Thyroid gland (tissue), 4 donors: ENCODE measurements at places on chromosomes 16 and 17. TPM values are rescaled to one million over a fixed set of nuclear protein-coding genes. Genes with fewer than 3 reads are reported as not detected.
A peak's percentile ranks its signal among the peaks of the same experiment; 100 is the strongest.

Gene AATK
- total RNA-seq: 4.1 TPM

Gene CCL1
- not detected for total RNA-seq

GRCh38 chr16:715477-716199 is 720 bp downstream of the METRN start:
- H3K27me3 ChIP-seq: no peaks in the 10 kb centered on the region
- H3K4me3 ChIP-seq: peak overlapping the region; percentile 57
- H3K36me3 ChIP-seq: no peaks in the 10 kb centered on the region
- no peak for DNase-seq
- no peak overlapping the region for H3K27ac ChIP-seq

Gene ENPP7
- total RNA-seq: not detected

DNA sequence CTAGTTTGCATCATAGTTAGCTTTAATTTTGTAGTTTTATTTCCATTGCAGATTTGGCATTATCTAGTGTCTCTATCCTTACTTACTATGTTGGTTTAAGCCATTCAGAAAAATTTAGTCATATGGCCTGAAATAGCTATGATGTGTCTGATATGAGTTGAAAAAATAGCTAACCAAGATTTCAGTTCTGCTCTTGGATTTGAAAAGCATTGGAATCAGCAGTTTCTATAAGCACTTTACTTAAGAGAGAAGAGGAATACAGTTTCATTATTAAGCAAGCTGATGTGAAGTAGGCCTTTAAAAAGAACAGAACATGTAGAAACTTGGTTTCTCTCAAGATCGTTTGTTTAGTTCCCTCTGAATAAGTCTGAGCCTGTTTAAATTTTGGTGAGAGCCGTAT is 25.9 kb downstream of the LPCAT2 start:
- H3K27ac ChIP-seq: peak overlapping the region; percentile 60
- no peak overlapping the region for H3K4me3 ChIP-seq
- DNase-seq: no peak
- no peaks in the 10 kb centered on the region for H3K36me3 ChIP-seq

DNA sequence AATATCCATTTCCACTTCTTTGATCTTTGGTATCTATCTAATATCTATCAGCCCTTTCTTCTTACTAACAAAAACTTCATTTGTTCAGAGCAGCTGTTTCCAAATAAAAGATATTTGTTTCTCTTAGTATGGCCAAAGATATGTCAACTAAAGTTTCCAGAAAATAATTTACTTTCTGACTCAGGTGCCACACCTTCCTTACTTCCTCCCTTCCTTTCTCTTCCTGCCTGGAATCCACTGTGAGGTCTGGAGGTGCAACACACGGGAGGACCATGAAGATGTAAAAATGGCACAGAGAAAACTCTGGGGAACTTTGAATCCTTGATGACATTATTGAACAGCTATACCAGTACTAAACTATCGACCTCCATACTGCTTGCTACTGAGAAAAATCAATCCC is 14.0 kb downstream of the MED13 start:
- peaks cover 13% of the 10 kb centered on the region for H3K4me1 ChIP-seq
- no peak overlapping the region for H3K27ac ChIP-seq

DNA sequence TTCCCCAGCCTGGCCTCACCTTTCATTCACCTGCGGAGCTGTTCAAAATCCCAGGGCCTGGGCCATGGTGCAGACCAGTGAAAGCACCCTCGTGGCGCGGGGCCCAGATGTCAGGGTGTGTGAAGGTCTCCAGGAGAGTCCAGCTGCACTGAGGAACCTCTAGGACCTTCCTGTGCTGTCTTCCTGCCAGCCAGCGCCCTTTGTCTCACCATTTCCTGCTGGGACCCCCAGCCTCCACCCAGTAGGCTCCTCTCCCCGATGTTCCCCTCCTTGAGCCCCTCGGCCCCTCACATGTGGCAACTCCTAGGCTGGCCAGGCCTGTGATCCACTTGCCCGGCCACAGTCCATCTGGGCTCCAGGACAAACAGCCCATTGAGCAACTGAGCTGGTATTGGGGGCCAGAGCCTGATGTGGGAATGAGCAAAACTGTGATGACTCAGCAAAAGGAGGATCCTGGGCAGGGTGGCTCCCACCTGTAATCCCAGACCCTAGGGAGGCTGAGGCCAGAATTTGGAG is 677 bp downstream of the SULT1A2 start:
- H3K4me1 ChIP-seq: peaks cover 20% of the 10 kb centered on the region
- H3K27ac ChIP-seq: peak overlapping the region; percentile 96
- H3K36me3 ChIP-seq: peaks cover 4% of the 10 kb centered on the region
- H3K4me3 ChIP-seq: no peak overlapping the region
- peak; percentile 46 for DNase-seq
